Kidney glomerular epithelial cell (primary cell): ENCODE measurements at places on chromosomes 6 and 20.

DNA sequence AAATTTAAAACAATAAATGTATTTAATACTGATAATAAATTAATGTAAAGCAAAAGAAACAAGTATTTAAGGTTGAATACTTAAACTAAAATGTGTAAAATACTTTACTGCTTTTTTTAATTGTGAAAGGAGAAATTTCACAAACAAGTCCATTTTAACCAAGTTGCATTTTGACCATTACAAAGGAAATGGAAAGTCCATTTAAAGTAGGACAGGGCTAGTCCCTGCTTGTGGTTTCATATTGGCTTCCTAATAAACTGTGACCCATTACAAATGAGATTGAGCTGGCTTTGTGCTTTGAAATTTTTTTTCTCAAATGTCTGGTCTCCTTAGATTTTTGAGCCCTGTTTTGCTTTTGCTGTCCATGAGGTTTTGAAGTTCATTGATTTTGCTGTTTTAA lies 527.6 kb downstream of the MAFB start:
- DNase-seq = no peak

DNA sequence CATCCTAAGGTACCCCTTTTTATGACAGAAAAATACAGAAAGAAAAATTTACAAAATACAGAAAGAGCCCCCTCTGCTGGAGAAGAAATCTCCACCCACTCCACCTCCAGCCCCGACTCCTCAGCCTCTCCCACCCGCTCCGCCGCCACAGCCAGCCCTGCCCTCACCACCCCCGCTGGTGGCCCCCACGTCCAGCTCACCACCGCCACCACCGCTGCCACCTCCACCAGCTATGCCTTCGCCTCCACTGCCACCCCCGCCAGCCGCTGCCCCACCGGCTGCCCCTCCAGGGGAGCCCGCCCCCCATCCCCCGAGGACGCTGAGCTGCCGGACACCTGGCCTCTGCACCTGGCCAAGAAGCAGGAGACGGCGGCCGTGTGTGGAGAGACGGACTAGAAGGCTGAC lies 17.7 kb downstream of the WFDC2 start:
- no peak for DNase-seq

DNA sequence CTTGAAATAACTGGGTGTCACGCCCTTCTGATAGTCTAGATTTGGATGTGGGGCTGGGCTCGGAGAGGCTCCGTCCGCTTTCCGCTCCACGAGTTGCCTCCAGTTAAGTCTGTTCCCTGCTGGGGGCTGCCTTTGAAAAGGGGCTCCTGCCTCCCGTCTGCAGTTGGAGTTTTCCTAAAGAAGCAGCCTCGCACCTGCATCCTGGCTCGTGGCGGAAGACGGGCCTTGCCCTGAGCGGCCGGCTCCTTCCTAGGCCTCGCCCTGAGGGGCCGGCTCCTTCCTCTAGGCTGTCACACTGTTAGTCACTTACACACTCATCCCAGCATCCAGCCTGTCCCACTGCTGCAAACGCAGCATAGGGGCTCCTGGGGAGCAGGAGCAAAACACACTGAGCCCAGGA lies 74.4 kb downstream of the SMOC2 start:
- DNase-seq = no peak

DNA sequence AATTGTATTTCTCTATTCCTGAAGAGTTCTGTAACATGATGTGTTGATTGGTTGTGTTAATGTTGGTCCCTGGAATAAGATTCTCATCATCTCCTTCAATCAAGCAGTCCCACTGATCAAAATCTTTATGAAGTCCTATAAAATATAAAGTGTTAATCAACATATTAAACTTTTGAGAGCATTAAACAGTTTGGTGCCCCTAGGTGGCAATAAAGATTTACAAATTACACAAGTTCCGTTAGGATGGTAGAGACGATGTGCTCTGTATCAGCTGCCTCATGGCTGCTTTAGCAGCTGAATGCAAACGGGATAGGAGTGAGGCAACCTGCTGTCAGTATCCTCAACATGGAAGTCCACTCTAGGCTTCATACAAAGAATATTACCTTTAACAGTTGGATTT lies 16.9 kb downstream of the TDRD6 start:
- peak; percentile 42 for DNase-seq

- DNase-seq = no peak
These were observed 56.5 kb upstream of the CST7 start for GRCh38 chr20:24892522-24892921.

- peak; percentile 98 for DNase-seq
These were observed 432 bp downstream of the HSPA1L start for GRCh38 chr6:31814677-31815024.

- DNase-seq = no peak
These were observed 52.5 kb upstream of the E2F3 start for GRCh38 chr6:20349225-20349624.

DNA sequence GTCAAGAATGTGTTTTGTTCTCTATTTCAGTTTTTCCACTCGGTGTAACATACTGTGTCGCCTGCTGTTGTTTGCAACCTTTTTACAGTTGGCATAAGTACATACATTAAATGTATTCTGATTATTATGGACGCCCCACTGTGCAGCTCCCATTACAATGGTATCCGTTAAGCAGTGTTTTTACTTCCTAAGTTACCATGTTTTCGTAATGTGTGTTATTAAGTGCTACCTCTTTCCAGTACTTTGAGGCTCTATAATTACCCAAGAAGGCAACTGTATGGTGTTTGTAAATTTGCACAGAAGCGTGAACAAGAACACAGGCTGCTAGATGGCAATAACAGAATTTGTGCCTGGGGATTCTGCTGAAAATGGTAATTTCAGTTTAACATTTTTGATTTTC lies 568.0 kb upstream of the MARCKS start:
- DNase-seq = no peak

- peak; percentile 39 for DNase-seq
These were observed 669.4 kb upstream of the CITED2 start for GRCh38 chr6:140043762-140044378.

DNA sequence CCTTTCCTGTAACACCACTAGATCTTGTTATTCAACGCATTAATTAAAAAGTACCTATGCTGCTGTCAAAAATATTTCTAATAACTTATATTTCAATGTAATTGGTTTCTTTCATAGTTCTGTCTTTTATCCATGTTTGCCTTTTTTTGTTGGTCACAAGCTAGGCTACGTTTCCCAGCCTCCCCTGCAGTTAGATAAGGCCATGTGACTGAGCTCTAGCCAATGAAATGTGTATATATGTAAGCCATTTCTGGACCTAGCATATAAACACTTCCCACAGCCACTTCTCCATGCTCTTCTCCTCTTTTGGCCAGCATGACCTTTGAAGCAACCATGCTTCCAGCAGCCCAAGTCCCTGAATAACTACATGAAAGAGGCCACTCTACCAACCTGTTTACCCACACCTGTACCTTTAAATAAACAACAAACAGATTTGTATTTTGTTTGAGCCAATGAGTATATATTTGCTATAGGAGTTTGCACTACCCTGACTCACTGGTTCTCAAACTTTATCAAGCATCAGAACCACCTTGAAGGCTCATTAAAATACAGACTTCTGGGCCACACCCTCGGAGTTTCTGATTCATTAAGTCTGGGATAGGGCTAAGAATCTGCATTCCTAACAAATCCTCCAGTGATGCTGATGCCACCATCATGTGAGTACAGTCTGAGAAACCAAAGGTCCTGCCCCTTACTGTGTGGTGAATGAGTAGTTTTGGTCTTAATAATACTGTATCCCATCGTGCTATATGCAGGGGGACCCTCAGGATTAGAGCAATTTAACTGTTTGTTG lies 45.6 kb upstream of the BEND6 start:
- no peak for DNase-seq

GRCh38 chr6:111110036-111110435 lies 22.7 kb downstream of the SLC16A10 start:
- DNase-seq = no peak

GRCh38 chr6:984031-984430 lies 291.1 kb upstream of the EXOC2 start:
- no peak for DNase-seq

GRCh38 chr6:111724039-111724438 lies 118.4 kb upstream of the TRAF3IP2 start:
- DNase-seq = no peak

DNA sequence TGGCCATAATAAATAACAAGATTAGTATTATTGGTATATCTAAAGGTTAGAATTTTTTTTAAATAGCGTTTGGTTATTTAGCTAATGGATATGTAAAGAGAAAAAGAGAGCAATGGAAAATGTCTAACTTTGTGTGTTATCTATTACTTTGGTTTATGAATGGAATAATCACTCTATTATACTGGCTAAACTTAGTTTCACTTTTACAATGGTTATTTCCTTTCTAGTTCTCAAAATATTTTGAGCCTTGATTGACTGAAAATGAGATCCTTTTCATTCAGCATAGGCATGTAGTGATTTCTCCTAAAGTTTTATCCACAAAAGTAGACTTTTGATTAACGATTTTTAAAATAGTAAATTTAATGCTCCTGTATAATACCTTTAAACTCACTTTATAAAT lies 51.6 kb upstream of the MLIP start:
- no peak for DNase-seq

GRCh38 chr6:16324184-16324583 lies 85.8 kb downstream of the GMPR start:
- no peak for DNase-seq

- DNase-seq = no peak
These were observed 860 bp downstream of the DEFB124 start for GRCh38 chr20:31474097-31474436.

GRCh38 chr6:4010689-4011090 lies 68.2 kb downstream of the FAM217A start:
- DNase-seq = no peak

DNA sequence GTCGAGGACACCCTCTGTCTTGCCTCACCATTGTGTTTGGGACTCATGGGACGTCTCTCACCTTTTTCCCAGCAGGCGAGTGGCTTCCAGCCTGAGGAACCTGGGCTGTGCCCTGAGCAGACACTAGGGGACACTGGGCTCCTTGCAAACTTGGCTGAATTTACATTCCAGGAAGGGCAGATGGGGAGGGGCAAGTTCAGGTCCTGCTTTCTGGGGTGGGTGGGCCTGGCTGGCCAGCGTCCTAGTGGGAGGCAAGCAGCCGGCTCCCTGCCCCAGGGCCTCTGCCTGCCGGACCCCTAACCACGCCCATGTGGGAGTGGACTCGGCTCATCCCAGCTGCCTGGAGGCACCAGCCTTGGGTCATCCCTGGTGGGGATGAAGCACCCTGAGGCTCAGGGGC lies 48.2 kb upstream of the MLN start:
- peak; percentile 13 for DNase-seq

- DNase-seq = peak; percentile 17
These were observed 46.9 kb downstream of the OSTM1 start for GRCh38 chr6:108027594-108027993.

- DNase-seq = no peak
These were observed 36.2 kb downstream of the ARMC2 start for GRCh38 chr6:108884211-108885059.

GRCh38 chr20:4366076-4366475 lies 350.7 kb upstream of the RNF24 start:
- DNase-seq = no peak

- no peak for DNase-seq
These were observed 4.8 kb upstream of the TUBB2B start for GRCh38 chr6:3232017-3232945.

GRCh38 chr6:37092923-37093727 lies 76.8 kb upstream of the PIM1 start:
- DNase-seq = no peak
